Nephron progenitor cell (in vitro differentiated cells): ENCODE measurements at places on chromosomes 2 and 18.

DNA sequence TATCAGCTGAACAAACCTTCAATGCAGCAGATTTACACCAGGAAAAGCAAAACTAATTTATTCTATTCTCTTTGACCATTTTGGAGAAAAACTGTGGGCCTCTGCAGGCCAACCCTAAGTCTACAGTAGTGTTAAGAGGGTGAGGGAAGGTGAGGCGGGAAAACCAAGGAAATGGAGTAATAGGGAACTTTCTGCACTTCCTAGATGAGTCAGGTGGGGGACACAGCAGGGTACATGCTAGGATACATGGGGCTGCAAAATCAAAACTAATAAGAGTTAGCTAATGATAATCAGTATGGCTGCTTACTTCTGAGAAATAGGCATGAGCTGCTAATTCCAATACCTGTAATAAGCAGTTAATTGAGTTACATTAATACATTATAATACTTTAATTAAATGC is 66.0 kb upstream of the PGAP1 start:
- DNase-seq: no peak

DNA sequence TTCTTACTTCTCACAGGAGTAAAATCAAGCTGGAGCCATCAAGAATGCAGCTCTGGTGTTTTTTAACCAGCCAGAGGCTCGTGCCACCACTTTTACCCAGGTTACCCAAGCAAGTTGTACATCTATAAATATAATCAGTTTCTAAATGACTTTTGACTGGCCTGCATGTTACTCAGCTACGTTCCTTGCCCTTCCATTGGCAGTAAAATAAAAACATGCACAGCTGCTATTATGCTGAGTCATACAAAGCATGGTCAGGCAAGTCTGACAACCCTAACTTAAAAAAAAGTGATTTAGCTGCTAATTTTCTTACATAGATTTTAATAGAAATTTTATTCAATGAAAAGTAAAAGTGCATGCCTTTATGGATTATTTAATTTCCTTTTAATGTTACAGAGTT is 111.7 kb upstream of the CSRNP3 start:
- no peak for DNase-seq

DNA sequence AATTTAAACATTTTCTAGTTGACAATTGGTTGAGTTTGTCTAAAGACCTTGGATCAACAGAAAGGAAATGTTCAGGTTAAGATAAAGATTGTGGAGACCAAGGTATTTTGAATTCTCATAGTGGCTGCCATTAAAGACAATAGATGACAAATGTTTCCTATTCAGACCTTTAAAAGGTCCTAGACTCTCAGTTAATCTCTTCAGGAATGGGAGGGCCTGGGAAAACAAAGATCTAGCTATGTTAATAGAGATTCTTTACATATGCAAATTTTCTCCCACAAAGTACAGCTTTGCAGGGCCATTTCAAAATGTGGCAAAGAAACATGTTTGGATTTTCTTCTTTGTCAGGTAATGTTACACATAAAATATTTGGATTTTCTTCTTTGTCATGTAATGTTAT is 403.9 kb downstream of the SPAG16 start:
- DNase-seq: no peak

- no peak for DNase-seq
Measured at GRCh38 chr2:37344453-37345361, at the start of gene QPCT. Gene QPCT, plus strand, starts transcription at chr2:37344630. Its CDS starts 102 bp downstream, at chr2:37344732.

GRCh38 chr2:234845602-234846590 is 105.9 kb upstream of the SH3BP4 start:
- no peak for DNase-seq

GRCh38 chr2:215917953-215918620 is 95.3 kb downstream of the MREG start:
- no peak for DNase-seq

GRCh38 chr2:39108377-39108776 is 12.5 kb downstream of the SOS1 start:
- no peak for DNase-seq

DNA sequence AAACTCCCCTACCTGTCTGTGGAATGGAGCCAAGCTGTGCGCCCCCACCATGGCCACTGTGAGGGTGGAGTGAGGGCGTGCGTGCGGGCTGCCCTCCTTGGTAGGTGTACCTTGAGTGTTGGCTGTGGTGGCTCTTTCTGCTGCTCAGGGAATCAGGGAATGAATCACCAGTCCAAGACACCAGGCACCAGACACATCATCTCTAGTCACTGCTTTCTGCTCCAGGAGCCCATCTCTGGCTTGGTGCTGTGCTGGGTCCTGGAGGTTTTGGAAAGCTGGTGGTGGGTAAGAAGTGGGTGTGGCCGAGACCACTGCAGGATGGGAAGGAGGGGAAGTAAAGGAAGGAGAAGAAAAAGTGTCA is 209.9 kb downstream of the SEPTIN10 start:
- DNase-seq: no peak

GRCh38 chr2:19841918-19842693 is 59.7 kb downstream of the TTC32 start:
- DNase-seq: no peak

DNA sequence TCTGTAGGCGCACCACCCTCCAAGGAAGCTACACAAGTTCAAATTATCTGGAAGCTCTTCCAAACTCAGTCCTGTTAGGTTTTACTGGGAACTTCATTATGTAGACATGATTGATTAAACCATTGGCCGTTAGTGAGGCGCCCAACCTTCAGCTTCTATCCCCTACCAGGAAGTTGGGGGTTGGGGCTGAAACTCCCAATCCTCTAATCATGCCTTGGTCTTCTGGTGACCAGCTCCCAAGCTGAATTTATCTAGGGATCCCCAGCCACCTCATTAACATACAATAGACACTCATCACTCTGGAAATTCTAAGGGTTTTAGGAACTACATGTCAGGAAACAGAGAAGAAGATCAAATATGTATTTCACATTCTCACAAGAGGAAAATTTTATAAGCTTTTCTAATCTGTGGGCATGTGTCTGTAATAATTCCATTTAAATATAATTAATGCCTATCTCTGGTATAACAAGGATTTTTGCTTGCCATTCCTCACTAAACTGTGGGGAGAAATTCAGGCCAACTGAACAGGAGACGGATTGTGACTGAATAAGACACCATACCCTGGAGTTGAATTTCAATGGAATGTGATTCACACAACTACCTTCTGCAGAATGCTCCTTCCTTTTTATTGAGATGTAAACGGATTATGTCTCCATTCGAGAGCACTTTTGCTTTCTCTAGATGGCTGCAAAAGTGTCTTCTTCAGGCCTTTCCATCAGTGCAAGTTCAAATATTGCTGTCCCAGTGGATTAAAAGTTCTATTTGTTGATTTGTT is 328.6 kb downstream of the LRRTM1 start:
- no peak for DNase-seq

GRCh38 chr2:174970092-174970491 is 35.1 kb downstream of the CHN1 start:
- no peak for DNase-seq

DNA sequence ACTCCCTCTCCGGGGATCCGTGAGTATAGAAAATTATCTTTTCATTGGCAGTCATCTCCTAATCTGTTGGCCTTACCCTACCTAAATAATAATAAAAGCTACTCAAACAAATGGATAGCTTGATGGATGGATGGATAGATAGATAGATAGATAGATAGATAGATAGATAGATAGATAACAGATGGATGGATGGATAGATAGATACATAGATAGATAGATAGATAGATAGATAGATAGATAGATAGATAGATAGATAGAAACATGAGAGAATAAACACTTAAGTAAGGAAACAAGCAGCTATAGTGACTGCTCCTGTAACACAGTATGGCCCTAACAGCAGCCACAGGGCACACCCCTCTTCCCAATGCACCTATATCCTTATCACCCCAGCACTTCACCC is 35.1 kb downstream of the MRPL30 start:
- no peak for DNase-seq

DNA sequence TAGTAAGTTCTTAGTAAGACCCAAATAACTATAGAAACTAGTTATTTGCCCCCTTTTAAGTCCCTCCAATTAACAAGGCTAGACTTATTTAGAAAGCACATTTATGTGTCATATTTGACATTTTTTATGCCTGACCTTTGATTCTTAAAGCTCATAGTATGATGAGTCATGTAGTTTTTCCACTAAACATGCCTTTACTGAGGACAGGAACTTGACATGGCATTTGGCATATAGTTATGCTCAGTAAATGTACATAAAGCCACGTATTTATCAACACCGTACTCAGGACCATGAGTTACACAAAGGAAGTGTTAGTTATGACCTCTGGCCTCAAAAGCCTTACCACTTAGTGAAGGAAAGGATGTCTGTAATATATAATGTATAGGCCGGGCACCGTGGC is 78.9 kb downstream of the GNAL start:
- no peak for DNase-seq

- no peak for DNase-seq
Measured at GRCh38 chr2:85718009-85718391, 23.8 kb downstream of the GNLY start.

DNA sequence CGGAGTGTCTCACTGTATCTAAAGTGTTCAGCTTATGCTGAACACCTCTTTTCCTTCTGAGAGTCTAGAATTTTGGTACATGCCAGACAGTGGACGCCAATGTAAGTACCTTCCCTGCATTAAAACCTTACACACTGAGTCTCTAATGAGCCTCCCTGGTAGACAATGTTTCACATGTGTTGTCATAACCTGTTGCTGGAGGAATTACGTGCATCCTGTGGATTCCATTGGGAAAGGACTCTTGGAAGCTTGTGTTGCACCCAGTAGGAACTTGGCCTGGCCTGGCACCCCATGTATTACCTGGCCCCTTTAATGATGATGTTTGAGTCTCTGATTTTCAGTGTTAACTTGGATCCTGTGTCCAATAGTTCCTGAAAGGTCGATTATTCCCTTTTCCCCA is 20.5 kb downstream of the CHCHD5 start:
- DNase-seq: no peak
